Stimulated activated CD4-positive, alpha-beta T cell treated with anti-CD3 and anti-CD28 coated beads, Interleukin-1b, Interleukin-23, amount 100 ng/mL, for 1 hour (primary cell): ENCODE measurements at places on chromosomes 1 and 21.

GRCh38 chr1:40300249-40300567 lies 16.9 kb downstream of the COL9A2 start:
- no peak for DNase-seq

GRCh38 chr1:3975903-3976630 lies 76.0 kb upstream of the C1orf174 start:
- no peak for DNase-seq

- DNase-seq: no peak
These were observed 98.4 kb downstream of the FNBP1L start for GRCh38 chr1:93546162-93546863.

DNA sequence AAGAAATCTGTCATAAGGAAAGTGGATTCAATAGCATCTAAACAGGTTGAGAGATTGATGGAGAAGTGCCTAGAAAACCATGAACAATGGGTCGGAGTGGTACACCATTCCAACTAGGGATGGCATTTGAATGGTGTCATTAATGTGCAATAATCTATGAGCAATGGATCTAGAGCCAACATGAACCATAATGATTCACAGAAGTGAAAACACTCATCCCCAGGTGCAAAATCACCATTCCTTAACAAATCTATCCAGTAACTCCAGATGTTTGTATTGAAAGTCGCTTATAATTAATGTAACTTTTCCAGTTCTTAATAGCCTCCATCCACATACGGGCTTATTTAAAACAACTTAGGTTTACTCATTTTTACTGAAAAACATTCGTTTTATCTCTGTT lies 201.3 kb upstream of the ADGRL4 start:
- no peak for DNase-seq

DNA sequence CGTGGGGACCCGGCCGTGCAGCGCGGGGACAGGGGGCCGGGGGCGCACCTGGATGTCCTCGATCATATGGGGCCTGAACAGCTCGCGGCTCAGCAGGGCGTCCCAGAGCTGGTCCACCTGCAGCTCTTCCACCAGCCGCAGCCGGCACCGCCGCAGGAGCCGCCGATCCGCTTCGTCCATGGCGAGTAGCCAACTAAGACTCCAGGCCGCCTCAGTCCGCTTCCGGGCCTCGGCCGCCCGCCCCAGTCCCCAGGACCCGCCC lies at the start of gene CASP9:
Gene CASP9, minus strand, starts transcription at position 195 of the 262 bp plus-strand sequence. Its CDS starts 15 bp downstream, at position 180.
- no peak for DNase-seq

- no peak for DNase-seq
These were observed 126.3 kb downstream of the HIVEP3 start for GRCh38 chr1:41792485-41792770.

GRCh38 chr1:36087233-36088123 lies 1.2 kb upstream of the ADPRS start:
- DNase-seq: no peak
